HCT116 (cell line): ENCODE measurements at places on chromosomes 2 and 18. TPM values are rescaled to one million over a fixed set of nuclear protein-coding genes. Genes with fewer than 3 reads are reported as not detected.

DNA sequence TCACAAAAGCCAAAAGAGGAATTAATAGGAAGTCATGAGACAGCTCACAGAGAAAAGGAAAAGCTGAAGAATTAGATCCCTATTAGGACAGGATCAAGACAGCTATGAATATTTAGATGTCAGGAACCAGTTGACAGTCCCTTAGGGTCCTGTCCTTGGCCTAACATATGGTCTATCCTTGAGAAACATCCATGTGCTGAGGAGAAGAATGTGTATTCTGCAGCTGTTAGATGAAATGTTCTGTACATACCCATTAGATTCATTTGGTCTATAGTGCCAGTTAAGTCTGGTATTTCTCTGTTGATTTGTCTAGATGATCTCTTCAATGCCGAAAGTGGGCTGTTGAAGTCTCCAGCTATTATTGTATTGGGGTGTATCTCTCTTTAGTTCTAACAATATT is 37.6 kb upstream of the SLC40A1 start:
- no peak for DNase-seq

- DNase-seq = no peak
These were observed 791.7 kb downstream of the METTL4 start for GRCh38 chr18:1779587-1779986.

DNA sequence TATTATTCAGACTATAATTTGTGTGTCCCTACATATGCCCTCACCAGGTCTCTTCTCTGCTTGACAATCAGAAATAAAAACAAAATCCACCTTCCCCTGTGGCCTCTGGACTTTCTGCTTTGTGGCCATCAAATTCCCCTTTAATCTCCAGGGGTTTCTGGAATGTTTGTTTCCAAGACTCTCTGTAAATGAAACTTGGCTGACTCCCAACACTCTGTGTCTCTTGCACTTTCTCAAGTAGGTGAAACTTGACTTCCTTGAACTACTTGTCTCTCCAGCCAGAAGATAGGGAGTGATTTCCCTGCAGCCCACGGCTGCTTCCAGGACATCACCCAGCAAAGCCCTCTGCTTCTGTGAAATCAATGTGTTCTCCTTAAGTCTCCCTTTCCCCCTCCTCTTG is 54.1 kb upstream of the AQP4 start:
- no peak for DNase-seq

- DNase-seq = no peak
These were observed 68.1 kb upstream of the DAPL1 start for GRCh38 chr2:158726911-158727592.

GRCh38 chr2:144515696-144516410 is 4.1 kb downstream of the ZEB2 start:
- no peak for DNase-seq

GRCh38 chr2:64655018-64655664 is 1.4 kb upstream of the SERTAD2 start:
- DNase-seq = no peak

DNA sequence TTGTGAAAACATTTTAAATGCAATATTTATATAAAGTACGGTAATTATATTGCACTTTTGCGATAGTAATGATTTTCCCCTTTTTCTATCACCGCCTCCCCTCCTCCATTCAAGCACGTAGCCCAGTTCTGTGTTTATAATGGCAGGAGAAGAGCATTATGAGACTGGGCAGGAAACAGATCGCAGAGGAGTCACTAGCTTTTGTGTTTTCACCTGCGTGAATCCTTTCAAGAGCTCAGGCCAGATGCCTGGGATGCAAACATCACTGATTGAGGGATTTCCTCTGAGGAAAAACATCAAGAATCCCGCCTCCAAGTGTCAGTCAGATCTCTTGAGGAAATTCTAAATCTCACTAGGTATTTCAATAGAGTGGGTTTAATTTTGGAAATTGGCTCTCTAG is 178.4 kb upstream of the FN1 start:
- no peak for DNase-seq

PRSS56 gene
- not detected for total RNA-seq

APOB gene
- total RNA-seq = 1.6 TPM
